Sigmoid colon (tissue), 7 donors: ENCODE measurements at places on chromosomes 3 and 15.

DNA sequence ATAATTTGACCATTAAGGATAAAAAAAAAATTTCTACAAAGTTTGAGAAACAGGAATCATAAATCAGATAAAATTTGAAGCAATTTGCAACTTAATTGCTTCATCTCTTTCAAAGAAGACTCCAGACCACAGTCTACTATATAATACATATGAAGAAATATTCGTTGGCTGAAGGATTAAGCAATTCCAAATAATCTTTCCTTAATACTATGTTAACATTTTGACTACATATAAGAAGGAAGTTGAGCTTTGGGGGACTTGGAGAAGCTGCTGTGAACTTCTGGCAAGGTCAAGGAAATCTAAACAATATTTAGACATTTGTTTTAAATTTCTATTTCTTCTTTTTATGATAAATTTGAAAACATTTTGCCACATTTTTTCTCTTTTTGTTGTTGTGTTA, 13.5 kb upstream of the GABRR3 start:
- H3K27me3 ChIP-seq = no peaks in the 10 kb centered on the region
- H3K36me3 ChIP-seq = no peaks in the 10 kb centered on the region
- no peaks in the 10 kb centered on the region for H3K4me1 ChIP-seq

DNA sequence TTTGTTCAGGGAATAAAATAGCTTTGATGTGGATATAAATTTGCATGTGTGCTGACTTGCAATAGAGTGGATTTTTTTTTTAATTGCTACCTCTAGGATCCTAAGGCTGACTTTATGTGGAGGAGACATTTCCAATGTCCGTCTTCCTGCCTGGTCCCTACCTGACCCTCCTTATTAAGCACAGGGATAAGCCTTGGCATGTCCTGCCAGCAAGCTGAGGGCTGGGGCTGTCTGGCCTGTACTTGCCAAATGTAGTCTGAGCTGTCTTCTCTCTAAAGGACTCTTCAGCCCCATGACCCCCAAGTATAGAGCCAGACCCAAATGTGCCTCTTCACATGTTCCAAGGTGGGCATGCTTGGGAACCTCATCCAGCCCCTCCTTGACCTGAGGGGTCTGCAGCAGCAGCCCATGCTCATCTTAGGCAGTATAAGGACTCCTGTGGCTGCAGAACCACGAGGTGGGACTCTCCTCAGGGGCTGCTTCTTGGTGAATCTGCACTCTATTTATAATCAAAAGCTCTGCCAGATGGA, 88.8 kb downstream of the CACNA1D start:
- H3K27ac ChIP-seq = no peak overlapping the region
- H3K36me3 ChIP-seq = no peaks in the 10 kb centered on the region
- H3K27me3 ChIP-seq = no peaks in the 10 kb centered on the region
- no peak overlapping the region for H3K4me3 ChIP-seq
- DNase-seq = no peak

DNA sequence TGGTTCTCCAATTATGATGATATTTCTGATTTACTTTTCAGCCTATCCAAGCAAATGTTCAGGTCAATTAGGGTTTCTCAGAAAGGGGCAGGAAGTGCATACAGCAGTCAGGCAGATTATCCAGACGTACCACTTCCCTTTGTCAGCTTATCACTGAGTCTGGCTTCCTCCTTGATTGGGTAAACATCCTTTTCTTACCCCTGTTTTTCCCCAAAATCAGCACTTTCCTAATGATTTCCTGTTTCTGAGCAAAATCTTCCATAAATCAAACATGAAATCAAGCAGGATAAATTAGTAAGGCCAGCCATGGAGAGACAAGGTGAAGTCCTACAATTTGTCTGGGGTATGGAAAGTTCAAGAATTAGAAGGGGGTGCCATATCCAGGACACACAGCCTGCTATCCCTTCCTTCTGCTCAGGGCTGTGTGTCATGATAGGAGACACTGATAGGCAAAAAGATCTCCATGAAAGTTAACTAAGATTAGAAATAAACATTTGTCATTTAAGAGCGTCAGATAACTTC, 29.0 kb downstream of the ADIPOQ start:
- no peak overlapping the region for H3K27ac ChIP-seq
- DNase-seq = no peak
- H3K36me3 ChIP-seq = no peaks in the 10 kb centered on the region
- H3K4me1 ChIP-seq = no peaks in the 10 kb centered on the region
- no peaks in the 10 kb centered on the region for H3K27me3 ChIP-seq

GRCh38 chr3:194306109-194306686, 44.9 kb downstream of the CPN2 start:
- peak; percentile 63 for DNase-seq
- no peak overlapping the region for H3K27ac ChIP-seq
- no peaks in the 10 kb centered on the region for H3K27me3 ChIP-seq
- no peak overlapping the region for H3K4me3 ChIP-seq
- no peaks in the 10 kb centered on the region for H3K36me3 ChIP-seq

DNA sequence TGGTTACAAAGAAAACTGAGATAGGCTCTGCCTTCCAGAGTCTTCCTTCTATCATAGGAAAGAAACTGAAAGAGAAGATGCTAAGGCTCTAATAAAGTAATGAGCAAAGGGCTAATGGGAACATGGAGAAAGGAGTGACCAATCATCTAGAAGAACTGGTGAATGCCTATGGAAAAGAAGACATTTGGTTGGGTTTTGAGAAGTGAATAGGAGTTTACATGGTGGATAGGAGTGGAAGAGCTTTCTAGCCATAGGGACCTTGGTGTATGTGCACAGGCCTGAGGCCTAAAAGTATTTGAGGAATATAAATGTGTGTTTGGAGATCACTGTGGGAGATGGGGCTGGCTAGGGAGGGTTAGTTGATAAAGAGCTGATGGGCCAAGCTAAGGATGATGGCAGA, 6.8 kb downstream of the LPP start:
- H3K36me3 ChIP-seq = no peaks in the 10 kb centered on the region
- H3K27ac ChIP-seq = peak overlapping the region; percentile 95
- no peaks in the 10 kb centered on the region for H3K27me3 ChIP-seq

DNA sequence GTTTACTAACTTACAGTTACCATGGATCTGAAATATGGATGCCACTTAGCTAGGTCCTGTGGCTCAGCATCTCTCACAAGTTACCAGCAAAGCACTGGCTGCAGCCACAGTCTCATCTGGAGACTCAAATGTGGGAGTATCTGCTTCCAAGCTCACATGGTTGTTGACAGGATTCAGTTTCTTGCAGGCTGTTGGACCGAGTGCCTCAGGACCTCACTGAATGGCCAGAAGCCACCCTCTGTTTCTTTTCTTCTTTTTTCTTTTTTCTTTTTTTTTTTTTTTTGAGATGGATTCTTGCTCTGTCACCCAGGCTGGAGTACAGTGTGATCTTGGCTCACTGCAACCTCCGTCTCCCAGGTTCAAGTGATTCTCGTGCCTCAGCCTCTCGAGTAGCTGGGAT, 20.1 kb upstream of the AMOTL2 start:
- DNase-seq = no peak
- no peaks in the 10 kb centered on the region for H3K36me3 ChIP-seq
- no peak overlapping the region for H3K4me3 ChIP-seq
- H3K27ac ChIP-seq = no peak overlapping the region
- H3K27me3 ChIP-seq = no peaks in the 10 kb centered on the region
- H3K4me1 ChIP-seq = no peaks in the 10 kb centered on the region

GRCh38 chr3:44289882-44290462, 48.3 kb downstream of the TOPAZ1 start:
- no peak for DNase-seq
- no peak overlapping the region for H3K4me3 ChIP-seq
- no peak overlapping the region for H3K27ac ChIP-seq
- H3K36me3 ChIP-seq = no peaks in the 10 kb centered on the region

- DNase-seq = no peak
- no peaks in the 10 kb centered on the region for H3K36me3 ChIP-seq
- no peaks in the 10 kb centered on the region for H3K4me1 ChIP-seq
- H3K27me3 ChIP-seq = no peaks in the 10 kb centered on the region
- no peak overlapping the region for H3K4me3 ChIP-seq
Measured at GRCh38 chr3:184771301-184772127, 40.5 kb upstream of the VPS8 start.

DNA sequence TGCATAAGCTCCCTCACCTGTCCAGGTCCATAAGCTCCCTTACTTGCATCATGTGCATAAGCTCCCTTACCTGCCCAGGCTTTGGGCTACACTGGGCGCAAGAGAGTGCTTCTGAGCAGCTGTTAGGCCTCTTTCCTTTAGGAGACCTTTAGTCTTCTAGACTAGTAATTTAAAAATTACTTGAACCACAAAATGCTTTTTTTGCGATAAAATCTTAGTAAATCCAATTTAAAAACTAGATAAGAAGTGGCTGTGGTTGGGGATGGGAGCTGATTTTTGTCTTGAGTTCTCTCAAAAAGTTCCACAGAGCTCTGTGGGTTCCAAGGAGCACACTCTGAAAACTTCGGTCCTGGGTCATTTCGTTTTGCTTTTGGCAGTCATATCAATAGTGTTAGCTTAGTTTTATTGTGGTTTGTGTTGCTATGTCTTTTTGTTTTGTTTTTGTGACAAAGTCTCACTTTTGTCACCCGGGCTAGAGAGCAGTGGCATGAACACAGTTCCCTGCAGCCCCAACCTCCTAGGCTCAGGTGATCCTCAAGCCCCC, 6.7 kb downstream of the CEMIP start:
- no peaks in the 10 kb centered on the region for H3K36me3 ChIP-seq
- H3K4me3 ChIP-seq = no peak overlapping the region
- H3K27ac ChIP-seq = no peak overlapping the region

GRCh38 chr3:144487011-144487410, 515.4 kb downstream of the DIPK2A start:
- no peaks in the 10 kb centered on the region for H3K36me3 ChIP-seq
- no peak for DNase-seq
- no peak overlapping the region for H3K4me3 ChIP-seq
- H3K27ac ChIP-seq = no peak overlapping the region
- H3K27me3 ChIP-seq = no peaks in the 10 kb centered on the region

DNA sequence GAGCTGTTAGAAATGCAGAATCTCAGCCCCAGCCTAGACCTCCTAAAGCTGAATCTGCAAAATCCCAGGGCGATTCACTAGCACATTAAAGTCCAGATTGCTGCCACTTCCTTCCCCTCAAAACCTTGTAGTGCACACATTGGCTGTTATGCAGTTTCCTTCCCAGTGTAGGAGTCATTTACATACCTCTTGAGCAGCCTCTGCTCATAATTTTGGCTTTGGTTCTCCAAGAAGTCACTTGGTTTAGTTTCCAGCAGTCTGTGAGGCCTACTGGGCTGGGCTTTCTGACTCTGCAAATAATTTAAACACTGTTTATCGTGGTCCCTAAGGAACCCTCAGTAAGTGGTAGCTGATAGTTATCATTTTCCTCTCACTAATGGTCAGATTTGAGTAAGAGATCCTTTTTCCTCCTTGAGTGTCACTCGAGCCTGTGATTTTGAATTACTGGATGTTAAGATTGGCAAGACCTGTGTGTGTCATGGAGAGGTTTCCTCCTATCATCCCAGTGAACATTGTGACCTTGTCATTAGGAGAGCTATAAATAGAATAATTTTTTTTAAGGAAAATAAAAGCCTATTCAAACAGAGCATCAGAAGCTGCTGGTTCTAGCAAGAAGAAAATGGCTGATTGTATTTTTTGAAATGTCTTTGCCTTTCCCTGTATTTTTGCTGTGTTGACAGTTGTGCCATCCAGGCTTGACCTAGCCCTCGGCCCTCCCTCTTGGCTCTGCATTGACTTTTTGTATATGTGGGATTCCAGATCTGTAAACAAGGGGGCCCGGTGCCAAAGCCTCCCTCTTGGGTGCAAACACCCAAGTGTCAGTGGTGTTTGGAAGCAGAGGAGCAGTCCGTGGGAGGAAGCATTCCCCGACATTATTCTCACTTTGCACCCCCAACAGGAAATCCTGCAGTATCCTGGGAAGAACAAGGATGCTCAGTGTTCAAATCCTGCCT, 134.8 kb upstream of the ANKRD28 start:
- peak overlapping the region; percentile 3 for H3K27ac ChIP-seq
- DNase-seq = no peak
- no peaks in the 10 kb centered on the region for H3K36me3 ChIP-seq
- H3K4me1 ChIP-seq = no peaks in the 10 kb centered on the region
- no peak overlapping the region for H3K4me3 ChIP-seq

DNA sequence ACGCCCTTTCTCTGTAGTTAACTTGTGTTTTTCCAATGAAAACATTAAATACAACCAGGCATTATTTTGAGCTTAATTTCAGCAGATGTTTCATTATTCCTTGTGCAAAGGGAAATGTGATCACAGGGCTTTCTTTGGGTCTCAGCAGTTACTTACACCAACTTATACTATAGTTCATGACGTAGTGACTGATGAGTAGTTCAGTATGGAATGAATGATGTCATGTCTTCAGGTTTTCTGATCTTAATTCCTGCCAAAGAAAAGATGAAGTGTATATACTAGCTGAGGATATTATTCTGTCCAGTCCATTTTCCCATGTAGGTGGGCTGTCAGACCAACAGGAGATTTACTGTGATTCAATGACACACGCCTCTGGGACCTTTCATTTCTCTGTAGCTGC, 61.3 kb downstream of the MYRIP start:
- H3K4me1 ChIP-seq = no peaks in the 10 kb centered on the region
- H3K36me3 ChIP-seq = no peaks in the 10 kb centered on the region
- no peak for DNase-seq
- no peak overlapping the region for H3K4me3 ChIP-seq
- no peaks in the 10 kb centered on the region for H3K27me3 ChIP-seq

DNA sequence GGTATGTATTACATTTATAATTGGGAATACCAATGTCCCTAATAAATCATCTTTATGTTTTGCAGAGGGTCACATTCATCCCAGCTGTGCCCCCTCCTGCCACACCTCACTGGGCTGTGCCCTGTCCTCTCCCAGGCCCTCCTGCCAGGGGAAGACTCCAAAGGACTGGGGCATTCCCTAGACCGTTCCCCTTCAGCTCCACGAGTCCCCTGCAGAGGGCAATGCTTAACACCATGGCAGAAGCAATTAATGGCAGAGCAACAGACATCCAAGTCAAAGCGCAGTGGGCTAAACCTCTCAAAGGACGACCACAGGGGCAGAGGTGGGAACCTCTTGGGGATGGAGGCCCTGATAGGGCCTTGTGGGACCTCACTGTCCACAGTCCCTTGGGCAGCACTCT, 71.3 kb upstream of the SEC13 start:
- H3K27me3 ChIP-seq = no peaks in the 10 kb centered on the region
- no peak overlapping the region for H3K27ac ChIP-seq
- no peaks in the 10 kb centered on the region for H3K36me3 ChIP-seq
- no peak for DNase-seq

GRCh38 chr15:81418891-81419290, 44.9 kb upstream of the TMC3 start:
- H3K4me1 ChIP-seq = no peaks in the 10 kb centered on the region
- no peaks in the 10 kb centered on the region for H3K36me3 ChIP-seq
- H3K27me3 ChIP-seq = no peaks in the 10 kb centered on the region
- H3K4me3 ChIP-seq = no peak overlapping the region
- no peak overlapping the region for H3K27ac ChIP-seq
- no peak for DNase-seq

GRCh38 chr3:135806317-135806716, 159.2 kb upstream of the PPP2R3A start:
- H3K4me1 ChIP-seq = no peaks in the 10 kb centered on the region
- DNase-seq = no peak
- no peak overlapping the region for H3K27ac ChIP-seq
- H3K27me3 ChIP-seq = no peaks in the 10 kb centered on the region
- H3K36me3 ChIP-seq = no peaks in the 10 kb centered on the region

- no peaks in the 10 kb centered on the region for H3K36me3 ChIP-seq
- no peak overlapping the region for H3K27ac ChIP-seq
- no peak for DNase-seq
- H3K4me3 ChIP-seq = no peak overlapping the region
- no peaks in the 10 kb centered on the region for H3K27me3 ChIP-seq
Measured at GRCh38 chr3:60365360-60365759, 885.9 kb downstream of the FHIT start.
